Spleen (tissue), 13 donors: ENCODE measurements at places on chromosomes 7 and 10.

DNA sequence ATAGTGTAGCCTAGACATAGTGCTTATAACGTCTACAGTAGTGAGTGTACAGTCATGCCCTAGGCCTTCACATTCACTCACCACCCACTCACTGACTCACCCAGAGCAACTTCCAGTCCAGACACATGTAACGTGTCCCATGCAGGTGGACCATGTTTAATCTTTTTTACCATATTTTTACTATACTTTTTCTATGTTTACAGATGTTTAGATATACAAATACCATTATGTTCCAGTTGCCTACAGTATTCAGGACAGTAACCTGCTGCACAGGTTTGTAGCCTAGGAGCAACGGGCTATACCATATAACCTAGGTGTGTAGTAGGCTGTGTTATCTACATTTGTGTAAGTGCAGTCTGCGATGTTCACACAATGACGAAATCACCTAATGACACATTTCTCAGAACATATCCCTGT, 11.0 kb downstream of the MPP7 start:
- DNase-seq = no peak

DNA sequence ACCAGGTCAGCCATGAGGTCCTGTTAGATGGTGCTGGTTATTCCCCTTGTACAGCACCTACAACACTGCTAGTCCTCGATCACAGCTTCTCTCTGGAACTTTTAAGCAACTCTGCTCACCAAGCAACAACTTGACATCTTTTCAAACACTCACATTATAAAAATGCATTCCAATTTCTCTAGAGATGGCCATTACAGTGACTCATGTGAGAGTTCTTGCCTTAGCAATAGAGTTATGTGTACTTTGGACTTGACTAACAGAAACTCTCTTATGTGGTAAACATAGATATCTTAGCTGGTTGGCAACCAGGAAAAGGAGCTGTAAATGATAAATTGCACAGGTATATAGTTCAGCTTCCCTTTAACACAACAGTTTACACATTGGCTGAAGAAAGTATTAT, 122.2 kb downstream of the PDE1C start:
- no peak for DNase-seq

DNA sequence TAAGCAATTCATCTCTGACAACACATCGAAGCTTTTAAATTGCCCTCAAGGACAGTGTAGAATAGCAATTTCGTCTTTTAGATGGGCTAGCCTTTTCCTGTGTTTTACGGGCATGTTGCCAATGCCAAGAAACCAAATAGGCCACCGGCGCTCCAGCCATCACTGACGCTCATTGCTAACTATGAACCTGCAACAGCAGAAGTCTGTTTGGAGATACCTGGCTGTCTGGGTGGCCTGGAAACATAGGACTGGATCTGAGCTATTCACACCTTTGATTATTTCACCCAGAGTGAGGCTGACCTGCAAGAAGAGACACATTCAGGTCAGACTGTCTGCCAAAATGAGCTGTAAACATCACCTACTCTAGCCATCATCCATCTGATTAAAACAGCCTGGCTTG, 12.0 kb downstream of the KPNA7 start:
- DNase-seq = no peak

DNA sequence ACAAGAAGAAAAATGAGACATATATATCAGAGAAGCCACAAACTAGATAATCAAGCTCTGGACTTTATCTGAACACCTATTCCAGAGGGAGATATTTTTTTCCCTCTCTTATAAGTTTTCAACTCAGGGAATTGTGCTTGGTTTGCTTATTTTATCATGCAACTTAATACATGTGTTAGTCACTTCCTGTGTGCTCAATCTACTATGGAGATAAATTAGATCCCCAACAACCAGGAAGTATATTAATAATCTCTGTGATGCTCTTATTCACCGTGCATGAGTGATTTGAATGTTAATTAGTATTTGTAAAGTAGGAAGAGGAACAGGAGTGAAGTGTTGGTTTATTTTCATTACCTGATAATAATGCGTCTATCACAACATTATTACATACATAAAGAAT, 38.8 kb upstream of the ZNF365 start:
- DNase-seq = no peak

- DNase-seq = no peak
Observed at GRCh38 chr10:71745664-71746250, 26.2 kb upstream of the C10orf105 start.
